ENCODE measurements at places on chromosomes 2 and 18.

DNA sequence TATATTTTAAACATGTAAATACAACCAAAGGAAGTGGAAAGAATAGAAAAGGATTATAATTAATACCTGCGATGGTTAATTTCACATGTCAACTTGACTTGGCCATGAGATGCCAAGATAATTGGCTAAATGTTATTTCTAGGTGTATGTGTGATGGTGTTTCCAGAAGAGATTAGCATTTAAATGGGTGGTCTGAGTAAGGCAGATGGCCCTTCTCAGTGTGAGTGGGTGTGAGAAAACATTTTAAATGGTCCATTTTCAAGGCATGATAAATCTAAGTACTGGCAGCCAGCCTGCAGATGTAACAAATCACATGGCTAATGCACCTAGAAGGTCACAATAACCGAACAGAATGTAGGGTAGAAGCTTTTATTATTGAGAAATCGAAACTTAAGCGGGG is 99.6 kb upstream of the CDH7 start:
- peak; percentile 23 for DNase-seq

DNA sequence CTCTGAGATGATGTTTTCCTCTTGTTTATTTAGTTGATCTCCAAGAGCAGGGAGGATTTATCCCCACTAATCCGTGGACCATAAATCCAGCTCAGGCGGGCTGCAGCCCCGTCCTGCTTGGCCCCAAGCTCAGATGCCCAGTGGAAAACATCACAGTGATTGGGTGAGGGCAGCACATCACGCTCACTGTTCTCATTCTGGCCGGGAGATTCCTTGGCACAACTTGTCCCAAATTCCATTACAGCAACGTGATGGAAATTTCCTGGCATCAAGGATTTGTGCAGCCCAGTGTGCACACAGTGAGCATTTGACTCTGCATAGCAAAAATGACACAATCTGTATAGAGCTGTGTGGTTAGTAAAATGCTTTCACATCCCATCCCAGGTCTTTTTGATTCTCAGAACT is 96.8 kb downstream of the VAPA start:
- no peak for DNase-seq

DNA sequence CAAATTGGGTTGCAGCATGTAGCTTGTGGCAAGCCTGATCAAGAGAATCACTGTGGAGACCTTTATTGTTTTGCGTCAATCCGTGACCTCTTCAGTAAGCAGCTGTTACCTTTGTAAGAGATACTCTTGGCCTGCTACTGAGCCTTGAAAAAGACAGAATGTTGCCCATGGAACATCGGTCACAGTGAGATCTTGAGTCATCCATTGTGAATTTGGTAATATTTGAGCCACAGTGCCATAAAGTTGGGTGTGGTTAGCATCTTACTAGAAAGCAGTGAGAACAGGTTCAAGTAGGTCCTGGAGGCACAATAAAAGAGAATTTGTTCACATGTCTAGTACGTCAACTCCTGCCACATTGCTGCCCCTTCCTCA is 12.7 kb upstream of the EFR3B start:
- DNase-seq: no peak

DNA sequence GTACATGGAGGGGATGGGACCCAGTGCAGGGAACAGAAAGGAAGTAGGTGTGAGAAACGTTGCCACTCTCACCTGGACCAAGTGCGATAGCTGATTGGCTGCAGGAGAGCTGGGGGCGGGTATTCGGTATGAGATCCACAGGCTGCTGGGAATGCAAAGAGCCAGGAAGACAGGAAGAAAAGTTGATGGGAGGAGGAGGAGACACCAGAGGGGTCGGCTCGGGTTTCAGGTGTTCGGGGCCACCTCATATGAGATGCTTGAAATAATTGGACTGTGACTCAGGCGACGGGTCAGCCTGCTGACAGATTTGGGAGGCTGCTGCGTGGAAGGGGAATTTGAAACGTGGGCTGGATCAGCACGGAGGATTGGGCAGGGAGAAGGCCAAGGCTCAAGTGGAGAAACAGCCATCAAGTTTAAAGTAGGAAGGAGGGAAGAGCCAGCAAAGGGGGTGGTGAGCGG is 65.1 kb downstream of the MRPS9 start:
- no peak for DNase-seq

DNA sequence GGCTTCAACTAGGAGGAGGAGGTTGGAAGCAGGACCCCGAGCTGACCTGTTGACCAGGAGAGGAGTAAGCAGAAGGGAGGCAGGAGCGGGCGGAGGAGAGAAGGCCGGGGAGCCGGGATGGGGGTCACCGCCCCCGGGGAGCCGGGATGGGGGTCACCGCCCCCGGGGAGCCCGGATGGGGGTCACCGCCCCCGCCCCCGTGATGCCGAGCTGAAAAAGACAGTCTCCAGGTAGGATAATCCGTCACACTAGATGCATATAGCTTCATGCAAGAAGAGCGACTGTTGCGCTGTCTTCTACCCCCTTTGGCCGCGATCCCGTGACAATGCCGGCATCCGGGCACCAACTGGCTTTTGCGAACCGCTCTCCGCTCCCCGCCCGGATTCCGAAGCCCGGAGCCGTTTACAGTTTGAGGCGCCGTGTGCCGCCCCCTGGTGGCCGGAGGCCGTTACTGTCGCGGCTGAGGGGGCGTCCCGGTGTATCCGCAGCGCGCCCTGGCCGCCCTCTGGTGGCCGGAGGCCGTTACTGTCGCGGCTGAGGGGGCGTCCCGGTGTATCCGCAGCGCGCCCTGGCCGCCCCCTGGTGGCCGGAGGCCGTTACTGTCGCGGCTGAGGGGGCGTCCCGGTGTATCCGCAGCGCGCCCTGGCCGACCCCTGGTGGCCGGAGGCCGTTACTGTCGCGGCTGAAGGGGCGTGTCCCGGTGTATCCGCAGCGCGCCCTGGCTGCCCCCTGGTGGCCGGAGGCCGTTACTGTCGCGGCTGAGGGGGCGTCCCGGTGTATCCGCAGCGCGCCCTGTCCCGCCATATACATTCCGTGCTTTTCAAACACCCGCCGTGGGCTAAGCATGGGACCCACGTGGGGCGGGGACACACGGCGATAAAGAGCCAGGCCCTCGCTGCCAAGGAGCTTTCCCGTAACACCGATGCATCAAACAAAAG is 89.6 kb downstream of the ACTR3 start:
- DNase-seq: no peak

DNA sequence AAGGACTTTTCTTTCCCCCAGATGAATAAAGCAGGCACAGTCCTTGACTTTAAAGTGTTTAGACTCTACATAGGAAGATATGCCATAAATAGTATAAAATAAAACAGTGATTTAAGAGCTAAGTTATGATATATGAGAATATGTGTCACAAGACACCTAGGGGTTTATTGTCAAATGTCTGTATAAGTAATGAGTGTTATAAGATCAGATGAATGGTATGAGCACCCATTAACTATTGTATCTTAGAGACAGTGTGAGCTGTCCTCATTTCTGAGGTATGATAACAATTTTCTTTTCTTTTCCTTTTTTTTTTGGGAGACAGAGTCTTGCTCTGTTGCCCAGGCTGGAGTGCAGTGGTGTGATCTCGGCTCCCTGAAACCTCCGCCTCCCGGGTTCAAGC is 365.3 kb downstream of the RND3 start:
- no peak for DNase-seq

- no peak for DNase-seq
Observed at GRCh38 chr2:33502025-33502424, 25.6 kb downstream of the RASGRP3 start.

GRCh38 chr2:88765154-88765888 is 73.8 kb downstream of the RPIA start:
- DNase-seq: no peak

GRCh38 chr2:233477548-233478433 is 88.8 kb downstream of the USP40 start:
- no peak for DNase-seq

DNA sequence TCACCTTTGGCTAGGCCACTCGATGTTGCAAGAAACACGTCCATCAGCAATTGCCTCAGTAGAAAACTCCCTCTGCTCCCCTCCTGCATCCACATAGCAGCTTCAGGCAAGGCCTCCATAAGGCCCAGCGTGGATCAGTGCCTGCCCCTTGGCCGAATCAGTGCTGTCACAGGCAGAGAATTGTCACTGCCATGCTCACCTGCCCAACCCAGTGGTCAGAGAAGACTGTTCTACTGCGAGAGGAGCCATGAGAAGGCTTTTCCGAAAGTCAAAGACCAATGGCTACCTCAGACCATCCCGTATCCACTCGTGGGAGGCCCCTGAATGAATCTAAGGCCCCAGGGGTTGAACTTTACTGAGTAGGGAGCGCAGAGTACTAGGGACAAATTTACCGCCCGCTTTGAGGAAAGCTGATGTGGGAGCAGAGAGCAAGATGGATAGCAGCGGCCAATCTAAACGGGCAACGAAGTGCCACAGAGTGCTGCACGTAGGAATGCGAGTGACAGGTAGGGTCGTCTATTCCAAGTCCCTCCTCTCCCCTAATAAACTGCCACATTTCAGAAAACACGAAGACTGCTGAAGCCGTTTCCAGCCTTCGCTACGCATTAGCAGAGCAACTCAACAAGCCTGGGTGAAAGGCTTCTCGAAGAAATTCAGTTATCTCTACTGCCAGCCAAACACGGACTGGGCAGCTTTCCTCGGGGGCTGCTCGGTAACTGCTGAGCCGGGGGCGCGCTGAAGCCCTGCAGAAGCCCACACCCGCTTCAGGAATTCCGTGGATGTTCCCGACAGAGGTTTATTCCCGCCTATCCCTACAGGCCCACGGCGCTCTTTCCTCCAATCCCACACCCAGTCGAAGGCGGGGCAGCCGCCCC is 968 bp upstream of the RALBP1 start:
- peak; percentile 79 for DNase-seq

DNA sequence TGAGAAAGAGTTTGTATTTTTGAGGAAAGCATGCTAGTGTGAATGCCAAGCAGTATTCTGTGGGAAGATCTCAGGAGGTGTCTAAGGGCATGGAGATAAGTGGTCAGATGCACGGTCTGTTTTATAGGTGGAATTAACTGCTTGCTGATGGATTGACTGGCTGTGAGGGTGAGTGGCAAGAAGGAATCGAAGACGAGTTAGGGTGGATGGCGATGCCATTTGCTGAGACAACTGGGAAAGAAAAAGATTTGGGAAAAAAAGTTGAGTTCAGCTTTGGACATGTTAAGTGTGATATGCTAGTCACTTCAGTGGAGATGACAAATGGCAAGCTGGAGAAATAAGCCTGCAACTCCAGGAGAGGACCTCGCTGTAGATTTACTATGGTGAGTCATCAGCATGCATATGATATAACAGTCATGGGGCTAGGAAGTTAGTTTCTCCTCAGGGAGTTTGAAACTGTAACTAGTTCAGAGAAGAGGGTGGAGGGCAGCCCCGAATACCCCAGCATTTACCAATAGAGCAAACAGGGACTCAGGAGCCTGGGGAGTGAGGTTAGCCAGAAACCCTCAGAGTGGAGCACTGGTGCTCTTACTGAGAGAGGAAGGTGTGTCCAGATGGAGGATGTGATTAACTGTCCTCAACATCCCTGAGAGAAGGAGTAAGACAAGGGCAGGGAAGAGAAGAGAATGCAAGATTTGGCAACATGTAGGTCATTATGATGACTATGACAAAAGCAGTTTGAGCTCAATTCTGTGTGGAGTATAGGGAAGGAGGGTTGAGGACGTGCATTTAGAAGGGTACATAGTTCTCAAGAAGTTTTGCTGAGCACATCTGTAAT is 2.0 kb upstream of the HK2 start:
- DNase-seq: no peak

DNA sequence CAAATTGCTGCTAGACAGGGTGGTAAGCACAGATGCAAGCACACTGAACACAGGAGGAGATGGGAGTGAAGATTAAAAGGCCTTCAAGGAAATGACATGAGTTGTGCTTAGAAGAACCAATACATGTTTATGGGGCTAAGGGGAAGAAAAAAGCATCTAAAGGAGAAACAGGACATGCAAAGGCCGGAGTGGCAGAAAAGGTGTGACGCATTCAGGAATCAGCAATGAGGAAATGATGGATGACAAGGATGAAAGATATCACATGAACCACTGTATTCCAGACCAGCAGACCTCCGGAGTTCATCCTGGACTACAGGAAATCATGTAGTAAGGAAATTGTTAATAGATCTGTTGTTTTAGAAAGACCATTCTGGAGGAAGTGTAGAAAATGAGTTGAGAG is 42.8 kb downstream of the PPP4R1 start:
- DNase-seq: no peak

- peak; percentile 30 for DNase-seq
Observed at GRCh38 chr18:49613641-49614151, 51.8 kb downstream of the LIPG start.

GRCh38 chr2:181393472-181393871 is 63.7 kb upstream of the ITGA4 start:
- peak; percentile 48 for DNase-seq

DNA sequence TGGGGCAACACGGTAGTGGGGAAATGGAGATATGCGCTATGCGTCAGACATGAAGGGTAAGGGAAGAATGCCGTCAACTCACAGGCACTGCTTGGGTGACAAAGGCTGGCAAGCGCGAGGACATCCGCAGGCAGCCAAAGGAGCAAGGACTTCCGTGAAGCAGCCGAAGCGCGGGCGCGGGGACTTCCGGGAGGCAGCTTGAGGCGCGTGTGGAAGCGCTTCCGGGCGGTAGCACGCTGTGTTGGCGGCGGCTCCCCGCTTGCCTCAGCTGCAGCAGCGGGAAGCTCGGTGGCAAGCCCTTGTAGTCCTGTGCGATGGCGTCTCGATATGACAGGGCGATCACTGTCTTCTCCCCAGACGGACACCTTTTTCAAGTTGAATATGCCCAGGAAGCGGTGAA is at the start of gene PSMA8:
TSS of gene PSMA8 (plus strand) at position 218 of the 400 bp plus-strand sequence. CDS start at position 315, 97 bp downstream.
- no peak for DNase-seq

DNA sequence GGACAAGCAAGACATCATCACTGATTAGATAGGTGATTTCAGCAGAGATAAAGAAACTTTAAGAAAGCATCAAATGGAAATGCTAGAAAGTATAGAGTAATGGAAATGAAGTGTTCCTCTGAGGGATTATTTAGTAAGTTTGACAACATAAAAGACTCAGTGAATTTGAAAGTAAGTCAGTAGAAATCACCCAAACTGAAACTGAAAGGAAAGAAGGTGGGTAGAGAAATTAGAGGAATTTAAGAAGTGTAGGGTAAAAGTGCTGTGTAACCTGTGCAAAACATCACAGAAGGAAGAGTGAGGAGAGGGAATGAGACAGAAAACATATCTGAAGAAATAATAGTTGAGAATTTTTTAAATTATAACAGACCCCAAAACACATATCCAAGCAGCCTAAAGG is 343.1 kb downstream of the CBLN2 start:
- DNase-seq: no peak

DNA sequence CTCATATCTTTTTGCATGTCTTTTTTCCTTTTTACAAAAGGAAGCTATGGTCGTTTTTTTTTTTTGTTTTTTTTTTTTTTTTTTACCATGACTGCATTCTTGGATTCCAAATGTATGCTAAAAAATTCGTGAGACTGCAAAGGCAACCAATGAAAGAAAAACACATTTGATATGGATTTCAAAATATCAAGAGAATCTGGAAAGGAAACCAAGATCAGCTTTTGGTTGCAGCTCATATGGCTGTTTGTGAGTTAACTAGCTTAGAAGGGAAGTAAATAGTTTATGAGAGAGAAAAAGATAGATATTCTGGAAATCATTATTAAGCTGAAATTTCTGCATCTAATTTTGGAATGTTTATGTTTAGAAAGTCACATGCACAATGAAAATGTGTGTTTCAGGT is 110.3 kb downstream of the PRPF40A start:
- DNase-seq: no peak
